ENCODE measurements at places on chromosomes 6 and 20. TPM values are rescaled to one million over a fixed set of nuclear protein-coding genes. Genes with fewer than 3 reads are reported as not detected.

- DNase-seq = no peak
Measured at GRCh38 chr6:74479960-74480359, 725.9 kb downstream of the COL12A1 start.

Gene NOP56
- 91.3 TPM for total RNA-seq

DNA sequence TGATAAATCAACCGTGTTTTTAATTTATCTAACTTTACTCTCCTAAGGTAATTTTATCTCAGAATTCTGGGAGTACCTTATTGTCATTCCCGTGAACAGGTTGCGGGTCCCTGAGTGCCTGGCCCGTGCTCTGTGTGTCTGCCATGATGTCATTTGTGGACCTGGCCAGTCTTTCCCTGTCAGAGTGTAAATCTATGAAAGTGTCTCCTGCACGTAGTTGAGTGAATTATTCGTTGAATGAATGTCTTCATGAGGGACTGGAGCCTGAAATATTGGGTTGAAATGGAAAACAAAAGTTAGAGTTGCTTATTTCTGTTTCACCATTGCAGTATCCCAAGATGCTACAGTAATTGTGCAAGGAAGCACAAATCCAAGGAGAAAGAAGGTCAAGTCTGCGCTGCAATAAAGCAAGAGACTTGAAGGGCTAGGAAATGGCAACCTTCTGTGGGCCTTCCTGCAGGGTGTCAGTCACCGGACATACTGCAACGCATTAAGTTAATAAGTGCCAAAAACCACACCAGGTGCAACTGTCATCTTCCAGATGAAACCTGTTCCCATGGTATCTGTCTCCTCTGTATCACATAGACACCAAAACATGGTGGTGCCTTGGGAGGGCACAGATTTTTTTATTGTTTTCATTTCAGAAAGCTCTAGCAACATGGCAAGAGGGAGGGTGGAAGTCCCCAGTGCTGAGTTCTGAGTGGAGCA is 135.5 kb downstream of the ZDHHC14 start:
- no peak for DNase-seq

Gene POLH
- 8.1 TPM for total RNA-seq

DNA sequence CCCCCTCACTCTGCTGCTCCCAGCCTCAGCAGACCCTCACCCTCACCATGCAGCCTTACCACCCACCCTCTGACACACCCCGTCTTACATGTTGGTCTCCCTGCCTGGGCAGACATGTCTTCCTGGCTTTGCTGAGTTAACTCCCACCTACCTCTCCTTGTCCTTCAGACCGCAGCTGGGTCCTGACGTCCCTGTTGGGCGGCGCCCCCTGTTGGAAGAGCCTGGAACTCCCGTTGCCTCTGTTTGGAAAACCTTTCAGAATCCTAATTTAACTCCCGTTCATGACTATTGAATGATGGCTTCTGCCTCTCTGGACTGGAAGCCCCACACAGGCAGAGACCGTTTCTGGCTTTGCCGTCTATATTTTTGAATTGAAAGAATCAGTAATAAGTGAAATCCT is 245.1 kb downstream of the MYLK4 start:
- DNase-seq = no peak

GRCh38 chr6:79373880-79374279 is 139.4 kb upstream of the HMGN3 start:
- no peak for DNase-seq

DNA sequence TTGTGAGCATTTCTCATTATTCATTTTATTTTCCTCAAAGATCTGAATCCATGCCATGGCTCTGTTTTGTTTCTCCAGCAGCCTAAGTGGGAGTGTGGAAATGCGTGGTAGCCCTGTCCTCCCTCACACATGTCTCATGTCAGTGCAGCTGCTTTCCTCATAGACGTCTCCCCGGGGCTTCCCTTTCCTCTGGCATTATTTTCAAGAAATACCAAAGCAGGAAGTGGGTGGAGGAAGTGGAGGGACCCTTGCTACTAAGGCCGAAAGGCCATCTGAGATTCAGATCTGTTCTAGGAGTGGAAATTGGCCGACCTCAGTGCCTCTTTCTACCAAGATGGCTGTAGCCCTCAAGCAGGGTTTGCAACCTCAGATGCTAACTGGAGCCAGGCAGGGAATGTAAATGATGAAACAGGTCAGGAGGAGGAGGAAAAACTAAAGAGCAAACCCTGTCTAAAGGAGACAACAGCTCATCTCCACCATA is 420.9 kb upstream of the PLCB4 start:
- peak; percentile 31 for DNase-seq

DNA sequence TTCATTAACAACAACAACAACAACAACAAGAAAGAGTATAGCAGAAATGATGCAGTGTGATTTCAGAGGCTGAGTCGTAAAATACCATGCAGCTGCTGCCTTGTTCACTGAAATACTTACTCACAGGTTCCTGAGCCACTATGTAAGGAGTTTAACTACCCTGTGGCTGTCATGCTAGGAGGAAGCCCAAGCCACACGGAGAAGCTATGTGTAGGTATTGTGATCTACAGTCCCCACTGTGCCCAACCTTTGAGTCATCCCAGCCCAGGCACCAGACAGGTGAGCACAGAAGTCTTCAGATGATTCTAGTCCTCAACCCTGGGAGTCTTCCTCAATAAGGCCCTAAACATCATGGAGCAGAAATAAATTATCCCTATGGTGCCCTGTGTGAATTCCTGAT is 14.6 kb upstream of the RALY start:
- no peak for DNase-seq

GRCh38 chr20:45293041-45294002 is 13.3 kb upstream of the RBPJL start:
- peak; percentile 88 for DNase-seq

DNA sequence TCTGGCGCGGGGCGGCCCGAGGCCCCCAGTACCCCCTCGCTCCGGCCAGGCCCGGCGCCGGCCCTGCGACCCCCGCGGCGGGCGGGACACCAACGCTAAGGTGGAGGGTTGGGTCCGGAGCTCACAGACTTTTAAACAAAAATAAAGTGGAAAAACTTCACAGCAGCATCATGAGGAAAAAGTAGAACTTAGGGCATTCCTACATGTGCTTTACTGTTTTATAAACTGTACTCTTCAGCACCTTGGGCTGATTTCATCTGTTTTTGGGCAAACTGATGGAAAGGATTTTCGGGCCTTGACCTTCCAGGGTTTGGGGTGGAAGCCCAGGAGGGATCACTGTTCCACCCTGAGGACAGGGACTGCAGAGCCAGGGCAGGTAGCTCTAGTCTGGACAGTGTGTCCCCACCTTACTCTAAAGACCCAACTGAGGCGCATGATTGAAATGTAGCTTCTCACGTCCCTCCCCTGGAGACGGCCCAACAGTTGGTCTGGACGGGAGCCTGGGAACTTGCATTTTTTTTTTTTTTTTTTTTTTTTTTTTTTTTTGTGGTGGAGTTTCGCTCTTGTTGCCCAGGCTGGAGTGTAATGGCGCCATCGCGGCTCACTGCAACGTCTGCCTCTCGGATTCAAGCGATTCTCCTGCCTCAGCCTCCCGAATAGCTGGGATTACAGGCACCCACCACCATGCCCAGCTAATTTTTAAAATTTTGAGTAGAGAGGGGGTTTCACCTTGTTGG is 740 bp downstream of the NELFCD start:
- no peak for DNase-seq

Gene F13A1
- 371 TPM for total RNA-seq

- DNase-seq = peak; percentile 62
Measured at GRCh38 chr20:36497856-36498255, 43.5 kb upstream of the MYL9 start.

DNA sequence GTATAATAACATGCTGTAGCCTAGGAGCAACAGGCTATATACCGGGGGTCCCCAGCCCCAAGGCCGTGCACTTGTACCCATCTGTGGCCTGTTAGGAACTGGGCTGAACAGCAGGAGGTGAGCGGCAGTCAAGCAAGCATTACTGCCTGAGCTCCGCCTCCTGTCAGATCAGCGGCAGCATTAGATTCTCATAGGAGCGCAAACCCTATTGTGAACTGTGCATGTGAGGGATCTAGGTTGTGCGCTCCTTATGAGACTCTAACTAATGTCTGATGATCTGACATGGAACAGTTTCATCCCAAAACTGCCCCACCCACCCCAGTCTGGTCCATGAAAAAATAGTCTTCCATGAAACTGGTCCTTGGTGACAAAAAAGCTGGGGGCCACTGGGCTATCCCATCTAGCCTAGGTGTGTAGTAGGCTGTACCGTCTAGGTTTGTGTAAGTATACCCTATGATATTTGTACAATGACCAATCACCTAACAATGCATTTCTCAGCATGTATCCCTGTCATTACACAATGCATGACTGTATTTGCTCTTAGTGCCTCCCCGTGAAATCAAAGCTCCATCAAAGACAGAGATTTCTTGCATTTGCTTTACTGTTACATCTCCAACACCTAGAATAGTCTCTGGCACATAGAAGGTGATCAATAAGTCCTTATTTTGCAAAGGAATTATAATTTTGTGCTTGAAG is 30.8 kb downstream of the NHSL1 start:
- DNase-seq = no peak

GRCh38 chr20:18191306-18191705 is 53.6 kb downstream of the KAT14 start:
- DNase-seq = no peak

Gene ALDH8A1
- total RNA-seq = 0.41 TPM

GRCh38 chr20:52945268-52945667 is 26.9 kb upstream of the TSHZ2 start:
- DNase-seq = no peak

DNA sequence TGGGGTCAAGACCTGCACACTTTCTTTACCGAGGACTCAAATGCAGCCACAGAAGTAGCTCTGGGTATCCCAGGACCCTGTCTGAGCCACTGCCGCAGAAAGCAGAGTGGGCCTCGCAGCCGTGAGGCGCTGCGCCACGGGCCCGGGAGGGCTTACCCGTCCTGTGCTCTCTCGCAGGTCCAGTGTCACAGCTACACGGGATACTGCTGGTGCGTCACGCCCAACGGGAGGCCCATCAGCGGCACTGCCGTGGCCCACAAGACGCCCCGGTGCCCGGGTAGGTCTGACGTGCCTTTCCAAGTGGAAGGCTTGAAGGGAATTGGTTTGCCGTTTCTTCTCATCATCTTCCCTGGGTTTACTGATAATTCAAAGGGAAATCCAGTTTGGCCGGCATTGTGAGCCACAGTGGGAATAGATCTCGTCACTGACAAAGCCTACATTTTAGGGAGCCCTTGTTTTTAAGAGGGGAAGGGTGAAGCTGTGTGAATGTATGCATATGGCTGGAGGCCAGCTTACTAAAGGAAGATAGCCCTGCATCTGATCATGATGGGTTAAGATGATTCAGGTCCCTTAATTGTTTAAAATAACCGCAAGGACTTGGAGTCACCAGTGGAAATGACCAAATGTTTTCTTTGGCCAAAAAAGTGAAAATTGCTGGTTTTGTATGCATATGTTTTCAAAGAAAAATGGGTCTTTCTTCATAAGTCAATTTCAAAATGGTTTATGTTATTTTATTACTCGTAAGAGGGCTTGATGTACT is 86.6 kb downstream of the SMOC2 start:
- no peak for DNase-seq

DNA sequence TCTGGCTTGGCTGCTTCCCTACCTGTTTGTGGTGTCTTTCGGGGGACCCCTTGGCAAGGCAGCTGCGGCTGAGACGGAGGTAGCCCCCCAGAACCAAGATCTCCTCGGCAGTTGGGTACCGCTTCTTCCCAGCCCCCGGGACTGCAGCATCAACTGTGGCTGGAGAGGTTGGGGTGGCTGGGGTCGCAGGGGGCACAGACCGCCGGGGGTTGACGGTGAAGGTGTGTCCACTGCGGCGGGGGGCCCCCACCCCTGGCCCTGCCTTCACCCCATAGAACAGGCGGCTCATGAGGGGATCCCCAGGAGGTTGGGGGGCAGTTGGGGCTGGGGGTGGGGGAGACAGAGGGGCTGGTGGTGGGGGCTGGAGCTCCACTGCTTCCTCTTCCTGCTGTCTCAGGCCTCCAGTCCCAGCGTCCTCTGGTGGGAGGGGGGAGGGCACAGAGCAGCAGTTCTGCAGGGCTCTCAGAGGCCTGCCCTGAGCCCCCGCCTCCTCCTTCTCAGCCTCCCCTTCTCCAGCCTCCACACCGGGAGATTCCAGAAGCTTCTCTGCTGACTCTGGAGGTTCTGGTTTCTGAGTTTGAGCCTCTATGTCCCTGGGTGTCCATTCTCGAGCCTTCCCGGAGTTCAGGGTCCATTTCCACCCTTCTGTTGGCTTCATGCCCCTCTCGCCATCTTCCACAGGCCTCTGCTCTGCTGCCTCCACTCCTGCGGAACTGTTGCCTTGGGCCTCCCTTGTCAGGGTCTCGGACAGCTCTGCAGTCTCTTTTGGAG is 1.9 kb downstream of the PPP1R18 start:
- DNase-seq = peak; percentile 67

Gene HUS1B
- total RNA-seq = not detected

Measured in left cardiac atrium (tissue), 4 donors.